ENCODE measurements at places on chromosomes 12 and 14.

- DNase-seq: no peak
Measured at GRCh38 chr14:102849526-102850379, 72.5 kb downstream of the TRAF3 start.

- no peak for DNase-seq
Measured at GRCh38 chr12:98464190-98464589, 51.2 kb upstream of the TMPO start.

- DNase-seq: peak; percentile 80
Measured at GRCh38 chr12:76020731-76021672, 10.6 kb downstream of the PHLDA1 start.

DNA sequence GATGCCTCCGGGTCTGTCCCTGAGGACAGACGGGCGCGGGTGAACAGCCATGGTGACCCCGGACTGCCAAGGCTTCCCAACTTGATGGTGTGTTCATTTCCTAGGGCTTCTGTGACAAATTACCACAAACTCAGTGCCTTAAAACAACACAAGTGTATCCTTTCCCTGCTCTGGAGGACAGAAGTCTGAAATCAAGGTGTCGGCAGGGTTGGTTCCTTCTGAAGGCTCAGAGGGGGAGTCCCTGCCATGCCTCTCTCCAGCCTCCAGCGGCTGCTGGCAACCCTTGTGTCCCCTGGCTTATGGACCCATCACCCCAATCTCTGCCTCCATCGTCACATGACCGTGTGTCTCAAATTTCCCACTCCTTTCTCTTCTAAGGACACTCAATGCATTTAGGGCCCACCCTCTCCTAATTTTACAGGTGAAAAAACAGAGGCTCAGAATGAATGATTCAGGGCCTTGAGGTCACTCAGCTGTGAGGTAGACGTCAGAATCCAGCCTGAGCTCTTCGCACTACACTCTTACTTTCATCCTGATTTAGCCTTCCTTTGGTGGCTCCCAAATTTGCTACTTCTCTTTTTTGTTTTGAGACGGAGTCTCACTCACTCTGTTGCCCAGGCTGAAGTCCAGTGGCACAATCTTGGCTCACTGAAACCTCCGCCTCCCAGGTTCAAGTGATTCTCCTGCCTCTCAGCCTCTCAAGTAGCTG, 45.4 kb downstream of the VCPKMT start:
- DNase-seq: no peak

DNA sequence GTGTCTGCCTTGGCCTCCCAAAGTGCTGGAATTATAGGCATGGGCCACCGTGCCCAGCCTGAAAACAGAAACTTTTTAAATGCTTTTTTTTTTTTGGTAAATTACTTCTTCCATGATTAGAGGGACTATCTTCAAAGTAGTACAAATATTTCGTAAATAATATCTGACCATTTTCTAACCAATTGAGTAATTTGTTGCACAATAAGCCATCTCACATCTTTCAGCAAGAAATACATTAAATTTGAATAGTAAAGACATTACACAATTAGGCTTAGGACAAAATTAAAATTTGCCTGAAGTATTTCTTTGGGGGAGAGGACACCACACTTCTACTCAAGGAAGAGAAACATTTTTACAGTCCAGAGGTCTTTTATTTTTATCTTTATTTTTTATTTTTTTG, 84.7 kb upstream of the STRN3 start:
- DNase-seq: no peak

DNA sequence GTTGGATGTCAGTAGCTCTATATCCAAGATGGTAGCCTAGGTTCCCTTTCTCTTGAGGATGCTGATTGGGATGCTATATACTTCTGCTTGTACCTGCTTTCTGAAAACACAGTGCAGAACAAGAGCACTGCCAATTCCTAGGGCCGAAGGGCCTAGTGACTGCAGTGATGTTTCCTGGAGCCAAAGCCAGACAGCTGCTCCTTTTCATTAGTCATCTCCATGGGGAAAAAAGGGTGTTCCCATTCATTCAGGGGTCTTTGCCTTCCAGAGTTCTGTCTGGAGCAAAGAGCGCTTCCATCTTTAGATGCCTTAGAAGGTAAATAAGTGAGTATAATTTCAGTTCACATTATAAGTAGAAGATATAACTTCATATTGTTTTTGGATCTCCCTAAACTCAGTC, 85.5 kb downstream of the PTPRB start:
- no peak for DNase-seq

DNA sequence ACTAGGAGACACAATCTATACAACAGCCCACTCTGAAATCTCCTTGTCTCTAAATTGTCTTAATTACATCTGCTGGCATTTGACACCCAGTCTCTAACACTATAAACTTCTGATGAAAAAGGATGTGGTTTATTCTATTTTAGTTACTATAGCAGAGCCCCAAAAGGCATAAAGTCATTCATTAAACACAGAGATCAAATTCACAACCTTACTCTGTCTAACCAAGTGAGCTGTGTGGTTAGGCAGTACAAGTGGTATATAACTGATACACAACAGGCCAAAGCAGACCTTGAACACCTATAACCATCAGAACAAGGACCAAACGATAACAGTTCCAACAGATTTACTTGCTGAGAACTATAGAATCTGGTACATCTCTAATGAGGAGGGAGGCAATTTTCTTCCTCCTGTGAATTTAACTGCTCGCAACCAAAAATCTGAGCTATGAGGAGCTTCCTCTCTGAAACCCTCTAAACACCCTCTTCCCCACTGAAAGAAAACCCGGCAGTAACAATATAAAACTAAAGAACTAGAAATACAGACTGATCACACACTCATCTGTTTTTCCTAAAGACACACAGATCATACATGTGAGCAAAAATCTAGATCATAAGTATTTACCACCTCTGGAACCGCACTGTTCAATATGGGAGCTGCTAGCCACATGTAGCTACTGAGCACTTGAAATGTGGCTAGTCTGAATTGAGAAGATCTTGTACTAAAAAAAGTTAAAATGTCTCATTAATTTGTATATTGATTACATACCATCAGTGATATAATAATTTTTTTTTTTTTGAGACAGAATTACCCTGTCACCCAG, 17.7 kb downstream of the SPPL3 start:
- DNase-seq: no peak

GRCh38 chr12:19130224-19131024, 891 bp downstream of the PLEKHA5 start:
- DNase-seq: peak; percentile 14

- DNase-seq: no peak
Measured at GRCh38 chr14:104288272-104288671, 149.9 kb downstream of the KIF26A start.

- DNase-seq: no peak
Measured at GRCh38 chr12:40168001-40168400, 56.8 kb upstream of the LRRK2 start.

GRCh38 chr14:45810152-45810872, 557.3 kb upstream of the MIS18BP1 start:
- no peak for DNase-seq
